ENCODE measurements at places on chromosomes 16 and 17.

DNA sequence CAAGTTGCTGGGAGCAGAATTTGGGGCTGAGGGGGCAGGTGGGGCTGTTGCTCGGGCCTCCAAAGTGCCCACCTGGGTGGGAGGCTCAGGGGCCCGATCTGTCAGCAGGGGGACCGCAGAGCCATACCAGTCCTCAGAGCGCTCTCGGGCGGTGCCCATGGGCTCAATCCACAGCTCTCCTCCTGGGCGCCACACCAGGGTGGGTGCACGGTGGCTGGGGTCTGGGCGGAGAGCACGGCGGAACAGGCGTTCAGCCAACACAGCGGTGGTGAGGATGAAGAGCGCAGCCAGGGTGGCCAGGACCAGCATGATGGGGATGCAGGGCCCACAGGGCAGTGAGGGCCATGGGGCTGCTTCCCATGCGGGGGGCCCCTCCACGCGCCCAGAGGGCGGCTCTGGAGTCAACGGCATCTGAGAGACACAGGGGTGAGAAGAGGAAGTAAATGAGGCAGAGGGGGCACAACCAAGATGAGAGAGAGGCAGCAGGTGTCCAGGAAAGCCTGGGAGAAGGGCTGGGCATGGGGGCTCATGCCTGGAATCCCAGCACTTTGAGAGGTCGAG, 1.2 kb downstream of the C16orf54 start:
- DNase-seq: no peak

- DNase-seq: peak; percentile 28
Measured at GRCh38 chr17:4304417-4305027, 40.7 kb upstream of the ANKFY1 start.

GRCh38 chr16:83932955-83933673, 19.9 kb upstream of the OSGIN1 start:
- DNase-seq: no peak

GRCh38 chr16:4207683-4208340, 34.1 kb downstream of the SRL start:
- DNase-seq: no peak

- no peak for DNase-seq
Measured at GRCh38 chr17:65190467-65191097, 53.4 kb downstream of the RGS9 start.
